ENCODE measurements at places on chromosomes 4 and X.

- DNase-seq, result peak; percentile 23
Measured at GRCh38 chr4:36081185-36081584, 163.1 kb downstream of the ARAP2 start.

DNA sequence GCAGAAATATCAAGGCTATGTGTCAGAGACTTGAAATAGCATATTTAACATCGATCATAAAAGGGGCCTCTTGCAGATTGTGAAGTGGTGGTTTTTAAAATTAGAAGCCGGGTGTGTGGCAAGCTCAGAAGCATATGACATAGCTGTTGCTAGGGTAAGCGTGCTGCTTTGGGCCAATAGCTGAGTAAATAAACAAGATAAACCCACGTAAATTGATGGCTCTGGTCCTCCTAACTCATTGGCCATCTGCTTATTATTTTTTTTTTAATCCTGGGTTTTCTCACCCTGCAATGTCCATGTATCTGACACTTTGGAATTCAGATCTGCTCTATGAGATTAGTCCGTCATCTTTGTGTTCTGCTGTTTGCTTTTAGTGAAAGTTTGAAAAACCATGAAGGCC, 32.6 kb upstream of the STOX2 start:
- DNase-seq, result no peak

- DNase-seq, result no peak
Measured at GRCh38 chr4:76902233-76902890, 4.4 kb upstream of the SOWAHB start.

GRCh38 chr4:182486881-182487280, 243.7 kb downstream of the TENM3 start:
- DNase-seq, result no peak

- no peak for DNase-seq
Measured at GRCh38 chr4:7659429-7660175, 224.9 kb upstream of the PSAPL1 start.

- DNase-seq, result no peak
Measured at GRCh38 chr4:98746936-98747335, 88.5 kb upstream of the TSPAN5 start.

GRCh38 chr4:118279328-118279727, 73.5 kb downstream of the PRSS12 start:
- DNase-seq, result no peak

- DNase-seq, result no peak
Measured at GRCh38 chrX:118675966-118676349, 51.4 kb upstream of the IL13RA1 start.

GRCh38 chrX:15813416-15813815, 23.1 kb downstream of the ZRSR2 start:
- no peak for DNase-seq

DNA sequence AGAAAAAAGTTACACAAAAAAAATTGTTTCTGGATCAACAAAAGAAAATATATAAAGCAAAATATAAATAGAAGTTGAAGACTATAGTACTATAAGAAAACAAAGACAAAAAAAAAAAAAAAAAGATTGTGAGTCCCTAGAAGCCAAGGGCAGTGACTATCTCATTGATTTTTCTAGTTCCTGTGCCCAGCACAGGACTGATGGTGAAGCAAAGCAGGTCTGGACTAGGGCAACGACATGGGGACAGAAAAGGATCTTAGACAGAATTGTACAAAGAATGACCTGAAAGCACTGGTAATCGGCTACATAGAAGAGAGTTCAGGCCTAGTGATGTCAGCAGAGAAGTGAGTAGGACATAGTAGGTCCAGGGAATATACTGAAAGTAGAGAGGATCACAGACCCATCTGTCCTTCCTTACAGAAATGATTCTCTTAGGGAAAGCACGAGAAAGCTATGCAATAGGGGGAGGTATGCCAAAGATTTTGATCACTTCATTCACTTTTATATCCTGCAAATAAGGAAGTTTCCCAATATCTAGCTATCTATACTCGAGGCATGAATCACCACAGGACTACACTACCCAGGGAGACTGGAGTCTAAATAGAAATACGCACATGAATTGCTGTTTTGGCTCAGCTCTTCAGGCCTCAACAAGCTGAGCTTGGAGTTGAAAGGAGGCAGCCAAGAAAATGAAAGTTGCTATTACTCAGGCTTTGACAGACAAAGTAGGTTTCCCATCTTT, 230.9 kb upstream of the GPC4 start:
- no peak for DNase-seq

- no peak for DNase-seq
Measured at GRCh38 chr4:175671491-175671934, 140.6 kb downstream of the GPM6A start.

GRCh38 chr4:151315212-151315886, 10.1 kb downstream of the SH3D19 start:
- DNase-seq, result no peak

DNA sequence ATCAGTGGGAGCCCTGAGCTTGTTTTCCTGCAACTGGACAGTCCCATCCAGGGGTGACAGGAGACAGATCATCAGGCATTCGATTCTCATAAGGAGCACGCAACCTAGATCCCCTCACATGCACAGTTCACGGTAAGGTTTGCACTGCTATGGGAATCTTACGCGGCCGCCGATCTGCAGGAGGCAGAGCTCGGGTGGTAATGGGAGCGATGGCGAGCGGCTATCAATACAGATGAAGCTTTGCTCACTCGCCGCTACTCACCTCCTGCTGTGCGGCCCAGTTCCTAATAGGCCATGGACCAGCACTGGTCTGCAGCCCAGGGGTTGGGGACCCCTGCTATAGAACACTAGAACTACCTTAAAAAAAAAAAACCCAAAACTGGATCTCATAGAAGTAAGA, 45.4 kb downstream of the ARSD start:
- no peak for DNase-seq

All from activated CD4-positive, alpha-beta T cell treated with anti-CD3 and anti-CD28 coated beads, Interleukin-2, amount 50 U/mL, for 48 hours (primary cell).